Mucosa of gallbladder (tissue), 1 donor: ENCODE measurements at places on chromosomes 6 and 20.

DNA sequence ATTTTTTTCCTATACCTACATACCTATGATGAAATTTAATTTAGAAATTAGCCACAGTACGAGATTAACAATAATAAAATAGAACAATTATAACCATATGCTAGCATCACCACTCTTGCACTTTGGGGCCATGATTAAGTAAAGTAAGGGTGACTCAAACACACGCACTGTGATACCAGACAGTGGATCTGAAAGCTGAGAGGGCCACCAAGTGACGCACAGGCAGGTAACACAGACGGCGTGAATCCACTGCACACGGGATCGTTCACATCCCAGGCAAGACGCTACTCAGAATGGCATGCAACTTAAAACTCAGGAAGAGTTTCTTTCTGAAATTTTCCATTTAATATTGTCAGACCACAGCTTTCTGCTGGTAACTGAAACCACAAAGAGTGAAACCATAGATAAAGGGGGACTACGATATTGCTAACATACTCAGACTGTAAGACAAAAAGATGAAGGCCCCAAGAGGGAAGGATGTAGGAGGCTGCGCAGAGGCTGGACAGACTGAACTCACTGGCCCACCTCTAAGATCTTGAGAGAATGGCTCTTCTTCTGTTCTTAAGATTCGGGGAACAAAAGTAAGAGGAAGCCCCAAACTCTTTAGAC is 17.9 kb downstream of the RRBP1 start:
- DNase-seq: no peak

DNA sequence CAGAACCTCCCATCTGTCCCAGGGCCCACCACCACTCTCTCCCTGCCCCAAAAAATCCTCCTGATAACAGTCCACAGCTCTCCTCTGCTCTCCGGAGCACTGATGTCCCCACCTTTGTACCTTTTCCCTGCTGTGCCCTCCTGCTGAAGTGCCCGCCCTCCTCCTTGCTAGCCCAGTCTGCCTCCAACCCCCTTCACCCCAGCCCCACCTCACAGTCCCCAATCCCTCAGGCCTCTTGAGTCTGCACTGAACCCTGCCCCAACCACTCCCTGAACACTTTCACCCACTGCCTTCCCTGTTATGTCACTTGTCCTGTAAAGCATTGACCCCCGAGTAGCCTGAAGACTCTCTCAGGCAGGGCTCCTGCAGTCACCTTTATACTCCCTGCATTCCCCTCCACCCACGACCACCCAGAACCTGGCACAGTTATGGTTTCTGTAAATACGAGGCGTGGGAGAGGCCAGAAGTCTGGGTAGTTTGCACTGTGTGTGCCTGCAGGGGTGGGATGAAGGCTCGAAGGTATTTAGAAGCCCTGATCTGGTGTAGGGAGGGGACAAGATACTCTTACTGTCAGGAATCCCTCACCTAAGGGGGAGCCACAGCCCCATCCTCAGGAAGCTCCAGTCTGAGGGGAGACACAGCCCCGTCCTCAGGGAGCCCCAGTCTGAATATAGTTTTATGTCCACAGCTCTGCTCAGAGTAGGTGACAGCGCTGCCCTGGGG is 5.4 kb downstream of the GLP1R start:
- no peak for DNase-seq

DNA sequence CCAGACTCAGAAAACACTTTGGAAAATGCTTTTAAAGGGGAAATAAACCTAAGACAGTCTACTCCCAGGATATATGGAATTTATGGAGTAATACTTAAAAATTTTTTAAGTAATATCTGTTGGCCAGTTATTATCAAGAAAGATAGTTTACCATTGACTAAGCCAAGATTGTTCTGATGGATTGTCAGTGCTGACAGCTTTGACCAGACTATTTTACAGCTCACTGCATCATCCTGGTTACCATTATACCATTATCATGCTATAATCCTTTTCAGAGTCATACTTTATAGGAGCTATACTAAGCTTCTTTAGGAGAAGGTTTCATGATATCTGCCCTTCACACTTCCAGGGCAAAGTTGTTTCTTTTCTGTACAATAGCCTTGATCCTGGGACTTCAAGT is 16.5 kb downstream of the GTF2H5 start:
- no peak for DNase-seq

- DNase-seq: peak; percentile 44
Measured at GRCh38 chr20:45993197-45993951, 15.3 kb upstream of the MMP9 start.

DNA sequence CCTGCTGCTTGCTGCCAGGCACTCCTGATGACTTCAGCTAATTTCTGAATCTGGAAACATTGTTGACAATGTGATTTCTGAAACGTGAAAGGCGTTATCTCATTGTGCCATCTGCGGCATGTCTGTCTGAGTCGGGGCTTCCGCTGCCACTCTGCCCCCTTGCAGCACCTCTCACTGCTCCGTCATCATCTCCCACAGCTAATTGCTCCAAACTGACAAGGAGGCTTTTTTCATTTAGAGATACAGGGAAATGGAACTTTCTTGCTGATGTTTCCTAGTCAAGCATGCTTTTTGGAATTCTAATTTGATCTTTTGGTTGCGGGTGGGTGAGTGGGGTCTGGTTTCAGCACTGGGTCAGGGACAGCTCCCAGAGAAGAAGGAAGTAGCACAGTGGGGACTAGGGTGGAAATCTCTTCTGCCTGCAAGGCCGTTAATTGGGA is 233.5 kb downstream of the DHX35 start:
- no peak for DNase-seq

DNA sequence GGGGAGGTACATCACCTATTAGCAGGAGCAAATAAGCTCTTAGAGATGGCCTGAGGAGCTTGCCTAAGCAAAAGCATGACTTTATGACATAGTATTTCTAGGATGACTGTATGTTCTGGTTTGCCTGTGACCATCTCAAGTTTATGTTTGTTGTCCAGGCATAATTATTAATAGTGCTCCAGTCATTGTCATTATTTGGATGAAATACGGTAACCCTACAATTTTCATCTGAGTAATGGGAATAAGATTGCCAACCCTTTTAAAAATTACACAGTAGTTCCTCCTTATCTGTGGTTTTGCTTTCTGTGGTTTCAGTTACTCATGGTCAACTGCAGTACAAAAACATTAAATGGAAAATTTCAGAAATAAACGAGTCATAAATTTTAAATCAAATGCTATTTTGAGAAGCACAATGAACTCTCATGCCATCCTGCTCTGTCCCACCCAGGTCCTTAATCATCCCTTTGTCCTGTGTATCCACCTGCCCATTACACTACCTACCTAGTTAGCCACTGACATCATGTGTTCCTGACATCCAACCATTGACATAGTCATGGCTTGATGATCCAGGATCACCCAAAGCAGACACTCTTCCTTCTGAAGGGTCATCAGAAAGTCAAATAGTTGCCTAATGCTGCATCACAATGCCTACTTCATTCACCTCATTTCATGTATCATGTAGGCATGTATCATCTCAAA is 27.0 kb upstream of the TFB1M start:
- DNase-seq: no peak

DNA sequence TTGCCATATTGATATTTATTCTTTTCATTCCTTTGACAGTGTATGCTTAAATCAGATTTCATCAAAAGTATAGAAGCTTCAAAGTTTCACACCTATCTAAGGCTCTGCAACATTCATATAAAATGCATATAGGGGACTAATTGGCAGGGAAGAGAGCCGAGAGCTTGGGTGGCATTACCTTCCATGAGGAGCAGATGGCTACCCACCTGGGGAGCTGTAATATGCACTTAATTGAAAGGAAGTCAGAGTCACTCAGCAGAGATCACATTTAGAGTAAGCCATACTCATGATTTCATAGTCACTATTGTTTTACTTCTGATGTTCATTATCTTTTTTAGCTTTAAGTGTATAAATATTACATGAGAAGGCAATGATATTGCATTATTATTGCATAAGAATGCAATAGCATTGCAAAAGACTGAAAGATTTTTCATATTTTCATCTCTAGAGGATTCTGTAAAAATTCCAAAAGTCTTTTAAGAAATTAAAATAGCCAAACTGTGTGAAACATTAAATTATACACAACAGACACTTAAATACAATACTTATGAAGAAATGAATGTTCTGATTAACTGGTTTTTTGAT is 1305.2 kb downstream of the EPHA7 start:
- DNase-seq: no peak

GRCh38 chr6:30171677-30172471 is 8.5 kb downstream of the TRIM15 start:
- no peak for DNase-seq

GRCh38 chr6:16438718-16439591 is 200.6 kb downstream of the GMPR start:
- DNase-seq: no peak

DNA sequence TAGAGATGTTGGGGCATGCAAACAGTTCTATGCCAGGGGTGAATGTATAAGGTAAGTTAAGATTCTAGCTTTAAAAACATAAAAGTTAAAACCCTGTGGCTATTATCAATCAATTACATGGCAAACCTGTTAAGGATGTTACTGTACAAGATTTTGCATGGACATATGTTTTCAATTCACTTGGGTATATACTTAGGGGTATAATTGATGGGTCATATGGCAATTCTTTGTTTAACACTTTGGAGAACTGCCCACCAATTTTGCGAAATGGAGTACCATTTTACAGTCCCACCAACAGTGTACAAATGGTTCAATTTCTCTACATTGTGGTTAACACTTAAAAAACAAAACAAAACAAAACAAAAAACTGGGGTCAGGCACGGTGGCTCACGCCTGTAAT is 9.4 kb upstream of the NCOA3 start:
- DNase-seq: no peak

DNA sequence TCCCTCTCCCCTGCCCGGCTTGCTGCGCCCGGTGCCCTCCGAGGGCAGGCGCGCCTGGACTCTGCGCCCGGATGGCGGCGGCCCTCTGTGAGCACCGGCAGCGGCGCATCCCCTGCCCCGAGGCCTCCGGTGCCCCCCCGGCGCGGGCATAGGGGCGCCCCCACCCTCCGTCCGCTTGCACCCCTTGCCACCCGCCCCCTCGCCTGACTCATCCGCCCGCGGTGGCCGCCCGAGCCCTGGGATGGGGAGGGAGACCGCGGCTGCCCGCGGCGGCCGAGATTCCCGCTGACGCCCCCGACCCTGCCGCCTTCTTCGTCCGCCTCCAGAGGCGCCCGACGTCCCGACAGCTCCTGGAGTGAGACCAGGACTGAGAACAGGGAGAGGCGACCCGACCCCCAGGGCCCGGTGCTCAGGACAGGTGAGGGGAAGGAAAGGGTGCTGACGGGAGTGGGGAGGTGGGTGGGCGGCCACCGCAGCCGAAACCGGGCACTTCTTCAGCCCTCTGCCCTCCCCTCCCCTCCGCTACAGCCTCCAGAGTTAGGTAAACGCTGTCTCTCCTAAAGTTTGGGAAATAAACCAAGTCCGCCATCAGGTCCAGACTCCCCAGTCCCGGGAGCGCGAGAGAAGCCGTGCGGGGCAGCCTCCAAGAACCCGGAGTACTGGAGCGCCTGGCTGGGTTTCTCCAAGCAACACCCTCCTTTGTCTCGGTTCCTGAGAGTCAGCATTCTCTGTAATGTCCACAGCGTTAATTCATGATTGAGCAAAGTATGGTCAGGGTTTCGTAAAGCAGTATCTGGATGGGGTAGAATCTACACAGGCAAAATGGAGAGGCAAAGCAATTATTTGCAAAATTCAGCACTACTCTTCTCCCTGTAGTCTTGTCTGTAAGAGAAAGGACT is 539 bp downstream of the TMEM200A start:
- DNase-seq: peak; percentile 13

DNA sequence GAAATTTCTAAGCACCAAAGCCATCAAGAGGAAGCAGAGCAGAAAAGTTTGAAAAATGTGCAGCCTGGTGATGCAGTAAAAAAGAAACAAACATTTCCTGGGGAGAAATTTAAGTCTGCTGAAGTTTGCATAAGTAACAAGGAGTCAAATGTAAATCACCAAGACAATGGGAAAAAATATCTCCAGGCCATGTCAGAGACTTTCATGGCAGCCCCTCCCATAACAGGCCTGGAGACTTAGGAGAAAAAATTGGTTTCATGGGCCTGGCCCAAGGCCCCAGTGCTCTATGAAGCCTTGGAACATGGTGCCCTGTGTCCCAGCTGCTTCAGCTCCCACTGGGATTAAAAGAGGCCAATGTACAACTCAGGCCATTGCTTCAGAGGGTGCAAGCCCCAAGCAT is 30.1 kb upstream of the EPM2A start:
- no peak for DNase-seq

DNA sequence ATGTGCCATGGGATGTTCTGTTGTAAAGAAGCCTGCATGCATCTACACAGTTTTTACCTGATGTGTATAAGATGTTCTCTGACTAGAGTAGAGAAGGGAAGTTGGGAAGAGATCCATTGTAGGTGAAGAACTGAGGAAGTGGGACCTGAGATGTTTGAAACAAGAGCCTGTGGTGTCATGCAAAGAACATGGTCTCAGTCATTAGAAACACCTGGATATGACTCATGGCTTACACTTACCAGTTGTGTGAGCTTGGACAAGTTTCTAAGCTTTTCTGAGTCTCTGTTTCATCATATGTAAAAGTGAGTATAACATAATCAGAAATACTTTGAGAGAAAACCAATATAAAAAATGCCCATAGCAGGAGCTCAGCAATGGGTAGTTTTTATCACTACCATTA is 51.9 kb upstream of the SEC63 start:
- DNase-seq: no peak

DNA sequence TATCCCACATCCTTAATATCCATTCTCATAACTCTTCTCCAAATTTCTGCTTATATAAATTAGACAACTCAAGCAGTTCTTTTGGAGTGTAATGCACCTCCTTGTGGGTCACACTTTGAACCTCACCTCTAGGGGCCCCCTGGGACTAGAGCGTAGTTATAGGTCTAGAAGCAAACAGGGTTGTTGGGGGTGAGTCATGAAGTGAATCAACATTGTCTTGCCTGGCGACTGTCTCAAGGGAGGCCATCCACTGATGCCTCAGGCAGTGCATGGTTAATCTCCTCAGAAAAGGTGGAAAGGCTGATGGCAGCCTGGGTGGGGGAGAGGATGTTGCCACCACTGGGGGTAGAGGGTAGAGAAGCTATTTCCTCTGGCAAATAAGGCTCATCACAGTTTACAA is 129.1 kb downstream of the TNFRSF21 start:
- DNase-seq: no peak

DNA sequence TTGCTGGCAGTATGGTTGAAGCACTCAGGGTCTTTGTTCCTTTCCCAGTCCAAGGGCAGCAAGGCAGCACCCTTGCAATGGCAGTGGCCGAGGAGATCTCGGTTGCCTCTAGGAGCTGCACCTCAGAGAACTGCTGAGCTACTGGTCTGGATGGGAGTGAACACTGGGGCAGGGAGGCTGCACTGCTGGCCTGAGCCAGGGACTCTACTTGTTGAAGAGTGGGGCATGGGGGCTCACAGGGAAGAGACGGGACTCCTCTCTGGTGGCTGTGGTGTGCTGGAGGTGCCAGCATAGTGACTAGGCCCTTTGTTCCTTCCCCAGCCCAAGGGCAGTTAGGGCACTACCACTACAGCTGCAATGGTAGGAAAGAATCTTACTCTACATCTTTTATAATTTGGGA is 203.0 kb downstream of the ZDHHC14 start:
- DNase-seq: no peak

GRCh38 chr6:115770851-115771250 is 289.8 kb downstream of the FRK start:
- DNase-seq: no peak
